ENCODE measurements at places on chromosomes 1 and 21.

DNA sequence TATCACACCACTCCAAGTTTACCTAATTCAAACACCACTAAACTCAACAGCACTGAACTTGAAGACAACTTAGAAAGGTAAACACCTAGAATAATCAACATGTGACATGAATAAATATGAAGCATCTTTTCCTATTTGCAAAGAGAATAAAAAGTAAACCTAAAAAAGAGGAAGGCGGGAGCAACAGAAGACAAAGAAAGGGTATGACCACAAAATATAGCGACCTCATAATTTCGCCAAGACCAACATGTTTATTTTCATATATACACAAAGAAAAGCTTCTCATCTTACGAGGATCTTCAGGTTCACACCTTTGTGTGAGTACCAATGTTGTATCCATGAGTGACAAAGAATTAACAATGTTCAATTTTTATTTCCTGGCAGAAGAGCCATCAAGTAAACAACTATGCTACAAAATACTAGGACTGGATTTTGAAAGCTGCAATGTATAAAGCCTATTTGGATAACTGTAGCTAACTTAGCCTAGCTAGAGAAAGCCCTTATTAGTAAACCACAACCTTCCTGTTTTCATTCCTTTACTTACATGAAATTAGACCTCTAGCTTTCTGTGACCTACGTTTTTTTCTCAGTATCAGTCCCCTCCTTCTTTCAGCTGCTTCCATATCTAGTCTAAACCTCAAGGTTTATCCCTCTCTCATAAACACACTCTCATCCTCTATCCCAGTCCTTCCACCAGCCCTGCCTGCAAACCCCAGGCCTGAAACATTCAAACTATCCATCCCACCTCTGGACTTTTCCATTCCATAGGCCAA is 21.3 kb upstream of the PHTF1 start:
- DNase-seq: no peak

- no peak for DNase-seq
Observed at GRCh38 chr1:109948285-109948630, 36.3 kb upstream of the AHCYL1 start.

DNA sequence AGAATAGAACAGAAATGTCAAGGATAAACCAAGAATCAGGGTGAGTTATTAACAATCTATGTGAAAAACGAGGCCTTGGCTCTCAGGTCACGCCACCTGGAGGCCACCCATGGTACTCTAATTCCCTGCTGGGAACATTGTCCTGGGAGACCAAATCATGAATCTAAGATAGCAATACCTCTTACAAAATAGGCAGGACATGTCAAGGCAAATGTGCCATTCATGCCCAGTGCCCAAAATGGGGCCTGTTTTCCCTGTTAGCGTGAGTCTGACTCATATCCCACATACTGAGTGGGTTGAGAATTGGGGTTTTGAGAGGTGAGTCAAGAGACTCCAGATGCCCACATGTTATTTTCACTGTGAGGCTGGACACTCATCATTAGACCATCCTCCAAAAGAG is 380.8 kb downstream of the HHIPL2 start:
- DNase-seq: peak; percentile 60

DNA sequence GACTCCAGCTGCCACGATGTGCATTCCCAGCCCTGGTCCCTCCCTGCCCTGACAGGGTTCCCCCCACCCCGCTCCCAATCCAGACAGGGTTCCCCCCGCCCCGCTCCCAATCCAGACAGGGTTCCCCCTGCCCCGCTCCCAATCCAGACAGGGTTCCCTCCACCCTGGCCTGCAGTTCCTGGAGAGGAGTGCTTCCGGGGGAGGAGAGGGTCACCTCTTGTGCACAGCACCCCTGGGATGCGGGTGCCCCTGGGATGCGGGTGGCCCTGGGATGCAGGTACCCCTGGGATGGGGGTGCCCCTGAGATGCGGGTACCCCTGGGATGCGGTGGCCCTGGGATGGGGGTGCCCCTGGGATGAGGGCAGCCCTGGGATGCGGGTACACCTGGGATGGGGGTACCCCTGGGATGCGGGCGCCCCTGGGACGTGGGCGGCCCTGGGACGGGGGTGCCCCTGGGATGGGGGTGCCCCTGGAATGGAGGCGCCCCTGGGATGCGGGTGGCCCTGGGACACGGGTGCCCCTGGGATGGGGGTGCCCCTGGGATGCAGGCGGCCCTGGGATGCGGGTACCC is 36.7 kb upstream of the SLC19A1 start:
- no peak for DNase-seq

DNA sequence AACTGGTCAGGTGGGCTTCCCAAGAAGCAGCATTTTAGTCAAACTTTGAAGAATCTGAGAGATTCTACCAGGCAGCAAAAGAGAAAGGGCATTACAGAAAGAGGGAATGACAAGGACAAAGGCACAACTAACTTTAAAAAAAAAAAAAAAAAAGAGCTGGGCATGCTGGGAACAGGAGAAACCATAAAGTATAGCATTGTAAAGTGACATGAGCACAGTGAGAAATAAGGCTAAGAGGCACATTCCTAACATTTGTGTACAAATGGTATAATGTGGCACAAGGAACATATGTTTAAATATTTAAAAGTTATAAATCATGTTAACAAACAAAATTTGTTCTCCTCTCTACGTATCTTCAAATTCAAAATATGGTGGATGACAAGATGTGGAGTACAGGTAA is 69.6 kb downstream of the CLCA4 start:
- DNase-seq: no peak

DNA sequence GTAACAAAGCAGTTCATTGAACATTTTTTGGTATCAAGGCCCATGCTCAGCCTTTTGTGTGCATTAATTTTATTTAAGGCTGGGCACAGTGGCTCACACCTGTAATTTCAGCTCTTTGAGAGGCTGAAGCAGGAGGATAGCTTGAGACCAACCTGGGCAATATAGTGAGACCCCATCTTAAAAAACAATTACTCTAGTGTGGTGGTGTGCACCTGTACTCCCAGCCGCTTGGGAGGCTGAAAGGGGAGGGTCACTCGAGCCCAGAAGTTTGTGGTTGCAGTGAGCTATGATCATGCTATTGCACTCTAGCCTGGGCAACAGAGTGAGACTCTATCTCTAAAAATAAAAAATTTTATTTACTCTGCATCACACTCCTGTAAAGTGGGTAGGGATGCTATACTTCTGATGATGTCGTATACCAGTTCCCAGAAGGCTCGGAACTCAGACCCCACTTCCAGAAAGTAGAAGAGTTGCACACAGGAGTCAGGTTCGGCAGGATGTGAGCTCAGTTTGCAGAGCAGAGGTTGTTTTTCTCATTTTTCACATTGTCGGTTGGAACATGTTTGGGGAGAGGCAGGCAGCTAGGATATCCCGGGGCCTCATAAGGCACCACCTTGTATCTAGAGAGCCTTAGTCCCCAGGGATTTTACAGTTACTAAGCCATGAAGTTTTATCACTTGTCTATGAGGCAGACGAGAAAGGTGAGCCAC is 144.6 kb downstream of the GALNT2 start:
- DNase-seq: no peak

- no peak for DNase-seq
Observed at GRCh38 chr1:107496002-107496401, 355.2 kb downstream of the NTNG1 start.

DNA sequence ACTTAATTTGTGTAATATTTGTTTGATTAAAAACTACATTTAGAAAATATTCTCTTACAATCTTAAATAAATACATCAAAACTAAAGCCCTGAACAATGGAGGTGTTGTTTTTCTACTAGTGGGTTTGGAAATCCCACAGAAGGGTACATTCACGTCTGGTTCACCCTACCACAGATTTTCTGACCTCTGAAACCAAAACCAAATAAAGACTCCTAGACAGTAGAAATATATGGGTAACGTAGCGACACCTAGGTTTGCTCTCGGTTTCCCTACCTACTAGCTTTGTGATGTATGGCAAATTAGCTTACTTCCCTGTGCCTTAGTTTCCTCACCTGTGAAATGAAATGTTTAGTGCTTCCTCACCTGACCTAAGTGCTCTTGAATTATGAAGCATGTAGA is 312.6 kb downstream of the DPYD start:
- DNase-seq: no peak

DNA sequence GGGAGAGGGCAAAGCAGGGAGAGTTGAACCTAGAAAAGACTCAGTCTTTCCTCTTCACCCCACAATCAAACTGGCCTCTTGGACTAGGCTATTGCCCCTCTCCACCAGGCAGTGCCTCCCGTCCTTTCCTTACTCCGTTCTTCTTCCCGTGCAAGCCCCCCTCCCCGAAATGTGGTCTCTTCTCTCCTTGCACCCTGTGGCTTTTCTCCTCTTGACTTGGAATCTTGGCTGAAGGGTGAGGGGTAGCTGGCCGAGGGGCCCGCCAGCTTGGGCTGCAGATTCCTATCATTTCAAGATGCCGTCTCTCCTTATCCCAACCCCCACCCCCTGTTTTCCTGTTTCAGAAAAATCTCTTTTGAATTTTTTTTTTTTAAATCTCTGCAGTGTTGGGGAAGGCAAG is 1.6 kb downstream of the WNT2B start:
- DNase-seq: no peak

DNA sequence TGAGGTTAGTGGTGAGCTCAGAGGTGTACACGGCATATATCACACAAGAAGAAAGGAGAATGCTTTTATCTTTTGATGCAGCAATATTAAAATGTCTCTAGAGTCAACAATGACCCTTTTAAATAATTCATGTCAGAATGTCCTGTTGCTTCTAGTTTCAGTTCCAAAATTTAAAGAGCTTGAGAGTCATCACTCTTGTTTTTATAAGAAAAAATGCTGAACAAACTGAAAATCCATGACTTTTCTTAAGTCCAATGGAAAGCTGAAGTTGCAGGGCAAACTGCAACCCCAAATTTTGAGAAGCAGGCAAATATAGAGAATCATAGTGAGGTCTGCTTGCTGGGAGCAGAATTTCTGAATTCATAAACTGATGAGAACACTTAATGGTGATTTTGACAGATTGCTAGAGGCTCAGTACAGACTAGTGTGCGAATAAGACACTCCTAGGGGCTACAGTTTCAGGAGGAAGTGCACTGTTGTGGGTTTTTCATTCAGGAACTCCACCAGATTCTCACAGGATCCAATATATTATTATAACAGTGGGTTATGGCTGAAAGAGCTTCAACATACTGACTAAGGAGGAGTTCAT is 135.1 kb downstream of the CLIC6 start:
- DNase-seq: no peak

GRCh38 chr1:44246806-44247205 is 33.5 kb downstream of the DMAP1 start:
- DNase-seq: no peak

DNA sequence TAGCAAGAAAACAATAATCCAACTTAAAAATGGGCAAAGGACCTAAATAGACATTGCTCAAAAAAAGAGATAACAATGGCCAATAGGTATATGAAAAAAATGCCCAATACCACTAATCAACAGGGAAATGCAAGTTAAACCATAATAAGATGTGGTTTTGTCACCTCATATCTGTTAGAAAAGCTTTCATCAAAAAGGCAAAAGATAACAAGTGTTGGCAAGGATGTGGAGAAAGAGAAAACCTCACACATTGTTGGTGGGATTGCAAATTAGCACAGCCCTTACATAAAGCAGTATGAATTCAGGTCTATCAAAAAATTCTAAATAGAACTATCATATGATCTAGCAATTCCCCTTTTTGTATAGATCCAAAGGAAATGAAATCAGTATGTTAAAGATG is 387.2 kb upstream of the DUSP10 start:
- DNase-seq: no peak

- DNase-seq: no peak
Observed at GRCh38 chr1:227218870-227219573, 99.3 kb downstream of the CDC42BPA start.

DNA sequence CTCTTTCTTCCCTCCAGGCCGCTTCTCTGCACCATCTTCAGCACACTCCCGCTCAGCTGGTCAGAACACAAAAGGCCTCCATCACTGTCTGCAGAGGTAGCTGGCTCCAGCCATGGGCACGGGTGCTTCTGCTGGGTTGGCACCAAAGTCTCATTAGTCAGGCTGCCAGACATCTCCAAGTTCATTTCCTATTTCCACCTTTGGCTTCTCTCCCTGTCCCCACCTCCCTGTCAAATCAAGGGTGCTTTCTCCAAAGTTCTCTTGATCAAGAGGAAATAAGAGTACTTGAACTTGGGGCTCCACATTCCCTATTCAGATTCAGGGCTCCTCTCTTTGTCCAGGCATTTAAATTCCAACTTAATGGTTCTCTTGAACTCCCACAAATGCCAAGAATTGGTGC is 33.9 kb upstream of the GRIK3 start:
- DNase-seq: no peak

- DNase-seq: no peak
Observed at GRCh38 chr21:39173716-39174680, 9.3 kb downstream of the PSMG1 start.

DNA sequence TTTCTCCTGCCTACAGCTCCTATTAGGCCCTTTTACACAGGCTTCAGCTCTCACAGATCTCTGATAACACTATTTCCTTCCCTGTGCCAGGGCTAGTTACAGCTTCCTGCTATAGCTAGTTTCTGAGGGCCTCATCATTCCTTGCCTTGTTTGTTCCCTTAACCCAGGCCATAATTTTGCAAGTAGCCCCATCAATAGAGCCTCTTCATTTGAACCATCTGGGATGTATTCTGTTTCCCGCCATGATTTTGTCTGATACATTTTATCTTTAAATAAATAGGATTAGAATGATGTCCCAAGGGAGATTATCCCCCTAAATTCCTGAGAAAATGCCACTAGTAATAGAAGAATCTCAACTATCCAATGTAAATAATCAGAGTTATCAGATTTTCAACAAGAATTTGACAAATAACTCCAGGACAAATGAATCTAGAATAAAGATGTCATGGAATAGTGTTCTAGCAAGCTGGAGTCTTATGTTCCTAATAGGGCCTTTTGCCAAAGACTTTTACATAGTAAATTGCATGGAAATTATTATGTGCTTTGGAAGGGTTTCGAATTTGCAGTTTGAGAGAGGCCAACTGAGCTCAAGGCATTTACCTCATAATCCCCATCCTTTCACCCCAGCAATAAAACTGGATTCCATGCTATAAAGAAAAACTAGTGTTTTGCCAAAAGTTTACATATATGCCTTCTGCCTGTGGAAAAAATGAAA is 16.1 kb downstream of the IFT25 start:
- DNase-seq: no peak

DNA sequence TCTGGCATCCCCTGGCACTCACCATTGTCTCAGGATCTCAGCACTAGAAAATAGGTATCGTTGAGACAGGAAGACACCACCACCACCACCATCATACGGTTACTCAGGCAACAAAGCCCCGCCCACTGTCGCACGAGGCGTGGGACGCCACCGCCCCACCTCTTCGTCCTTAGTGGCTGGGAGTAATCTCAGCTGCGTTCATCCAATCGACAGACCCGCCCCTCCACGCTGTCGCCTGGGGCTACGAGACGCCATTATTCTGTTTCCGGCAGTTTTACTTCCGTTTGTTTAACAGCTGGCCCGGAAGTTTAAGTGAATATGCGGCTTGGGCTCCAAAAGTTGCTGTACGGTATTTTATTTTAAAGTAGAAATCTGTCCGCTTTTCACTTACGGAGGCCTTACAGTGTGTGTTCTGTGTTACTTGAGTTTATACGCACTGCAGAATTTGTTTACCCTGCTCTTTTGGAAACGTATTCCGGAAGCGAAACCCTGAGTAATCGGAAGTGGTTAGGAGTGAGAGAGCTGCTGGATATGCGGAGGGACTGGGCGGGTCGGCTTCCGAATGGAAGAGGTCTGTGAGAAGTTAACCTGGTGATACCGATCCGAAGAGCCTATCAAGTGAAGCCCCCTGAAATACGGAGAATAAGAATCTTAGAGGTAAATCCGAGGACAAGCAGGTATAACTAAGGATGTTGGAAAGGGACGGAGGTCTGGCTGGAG is at the start of the genes BLZF1 and NME7:
BLZF1 (plus strand) TSS at position 510 of the 720 bp plus-strand sequence. CDS start 1,328 bp downstream, outside the sequence.
NME7 (minus strand) TSS at position 112 of the 720 bp plus-strand sequence; CDS start at position 25, 87 bp downstream.
- peak; percentile 98 for DNase-seq

GRCh38 chr21:34707876-34708325 is 39.1 kb downstream of the CLIC6 start:
- no peak for DNase-seq

Measured in foreskin melanocyte (primary cell).